ENCODE measurements at places on chromosomes 7 and 10. TPM values are rescaled to one million over a fixed set of nuclear protein-coding genes. Genes with fewer than 3 reads are reported as not detected.

Gene CYP26C1
- not detected for total RNA-seq

Gene RARRES2
- total RNA-seq = 15.6 TPM

Gene CNNM1
- total RNA-seq = 4.4 TPM

Gene MTPN
- total RNA-seq = 81.7 TPM

Gene SNX8
- total RNA-seq = 13.7 TPM

Gene SUFU
- total RNA-seq = 15.3 TPM

Data from suprapubic skin (tissue), 4 donors.